Stimulated activated CD8-positive, alpha-beta memory T cell treated with anti-CD3 and anti-CD28 coated beads, Interleukin-2, amount 100 ng/mL, for 1 hour (primary cell): ENCODE measurements at places on chromosomes 5 and 9.

DNA sequence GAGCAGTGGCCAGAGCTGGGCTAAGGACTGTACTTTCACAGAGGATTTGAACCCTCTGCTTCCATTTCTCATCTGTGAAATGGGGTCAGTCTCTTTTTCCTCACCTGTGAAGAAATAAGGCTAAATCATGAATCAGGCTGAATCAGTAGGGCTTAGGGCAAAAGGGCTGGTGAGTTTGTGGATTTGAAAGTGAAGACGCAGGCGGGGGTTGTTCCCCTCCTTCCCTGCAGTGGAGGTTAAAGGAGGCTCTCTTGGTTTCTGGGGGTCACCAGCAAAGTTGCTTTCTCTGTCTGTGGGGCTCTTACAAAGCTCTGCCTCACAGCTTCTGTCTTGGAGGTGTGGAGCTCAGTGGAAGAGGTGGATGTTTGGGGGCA is 17.6 kb upstream of the NDST1 start:
- no peak for DNase-seq

DNA sequence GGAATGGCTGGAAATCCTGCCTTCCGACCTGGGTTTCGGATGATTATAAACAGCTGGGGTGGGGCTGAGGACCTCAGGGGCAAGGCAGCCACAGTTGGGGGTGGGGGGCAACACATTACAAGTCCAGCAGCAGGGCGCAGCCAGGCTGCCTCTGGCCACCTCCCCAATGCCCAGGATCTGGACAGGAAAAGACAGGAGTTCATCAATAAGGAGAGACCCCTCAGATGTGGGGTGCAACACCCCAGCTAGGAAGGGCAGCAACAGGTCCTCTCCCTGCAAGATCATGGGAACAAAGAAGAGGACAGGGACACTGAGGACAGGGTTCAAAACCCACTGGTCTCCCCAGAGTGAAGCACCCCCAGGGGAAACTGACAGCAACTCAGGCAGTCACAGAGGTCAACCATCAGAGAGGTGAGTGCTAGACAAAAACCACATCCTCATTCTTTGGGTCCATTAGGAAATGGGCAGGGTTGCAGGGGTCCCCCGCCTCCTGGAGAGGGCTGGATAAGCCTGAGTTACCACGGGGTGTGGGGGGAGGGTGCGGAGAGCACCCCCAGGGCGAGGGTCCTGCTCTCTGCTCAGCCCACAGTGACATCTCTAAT is 33.5 kb downstream of the SEMA4D start:
- DNase-seq, result no peak

- no peak for DNase-seq
Observed at GRCh38 chr9:81540142-81540710, 149.1 kb downstream of the TLE1 start.

- no peak for DNase-seq
Observed at GRCh38 chr5:60521376-60522291, 178.3 kb downstream of the DEPDC1B start.

GRCh38 chr5:118095115-118095514 is 893.2 kb downstream of the DTWD2 start:
- no peak for DNase-seq

DNA sequence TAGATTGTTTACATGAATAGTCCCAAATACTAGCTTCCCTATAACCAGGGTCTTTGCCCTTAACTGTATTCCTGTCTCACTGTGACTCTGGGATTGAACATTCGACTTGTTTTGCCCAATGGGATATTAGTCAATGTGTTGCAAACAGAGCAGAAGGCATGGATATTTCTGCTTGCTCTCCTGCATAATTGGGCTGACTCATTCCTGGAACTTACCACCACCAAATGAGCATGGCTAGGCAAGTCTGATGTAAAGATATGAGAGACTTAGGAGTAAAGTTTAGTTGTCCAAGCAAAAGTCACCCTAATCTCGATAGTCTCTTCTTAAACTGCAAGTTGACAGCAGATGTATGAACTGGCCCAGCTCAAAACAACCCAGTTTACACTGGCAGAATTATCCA is 273.5 kb upstream of the CCNG1 start:
- no peak for DNase-seq

DNA sequence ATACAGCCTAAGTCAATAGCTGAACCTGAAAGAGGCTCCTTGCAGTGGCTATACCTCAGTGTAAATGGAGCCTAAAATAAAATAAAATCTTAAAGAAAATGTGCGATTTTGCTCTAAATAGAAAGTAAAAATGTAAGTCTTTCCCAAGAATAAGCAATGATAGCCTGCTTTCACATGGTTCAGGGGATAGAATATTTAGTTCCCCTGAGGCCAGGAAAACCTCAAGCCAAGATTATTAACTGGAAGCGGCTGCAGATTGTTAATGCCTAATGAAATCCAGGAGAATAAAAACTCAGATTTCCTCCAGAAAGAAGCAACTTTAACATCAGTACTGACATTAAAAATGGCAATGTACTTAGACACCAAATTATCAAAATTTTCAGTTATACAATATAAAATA is 463.7 kb downstream of the CYLC2 start:
- no peak for DNase-seq

DNA sequence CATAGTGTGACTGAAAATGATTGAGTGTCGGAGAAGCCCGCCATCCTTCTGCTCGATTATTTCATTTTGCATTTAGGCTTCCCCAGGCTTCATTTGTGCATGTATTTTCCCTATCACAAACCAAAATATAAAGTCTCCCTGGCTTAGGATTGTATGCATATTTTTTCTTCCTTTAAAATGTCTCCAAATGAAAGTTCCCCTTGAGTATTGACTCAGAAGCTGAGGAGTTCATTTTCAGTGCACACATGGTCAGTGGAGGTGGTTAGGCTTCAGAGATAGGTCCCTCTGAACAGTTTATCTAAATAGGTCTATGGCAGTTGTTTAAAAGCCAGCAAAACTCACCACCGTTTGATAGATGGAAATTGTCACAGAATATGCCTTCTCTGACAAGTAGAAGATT is 97.2 kb downstream of the TLE4 start:
- no peak for DNase-seq

DNA sequence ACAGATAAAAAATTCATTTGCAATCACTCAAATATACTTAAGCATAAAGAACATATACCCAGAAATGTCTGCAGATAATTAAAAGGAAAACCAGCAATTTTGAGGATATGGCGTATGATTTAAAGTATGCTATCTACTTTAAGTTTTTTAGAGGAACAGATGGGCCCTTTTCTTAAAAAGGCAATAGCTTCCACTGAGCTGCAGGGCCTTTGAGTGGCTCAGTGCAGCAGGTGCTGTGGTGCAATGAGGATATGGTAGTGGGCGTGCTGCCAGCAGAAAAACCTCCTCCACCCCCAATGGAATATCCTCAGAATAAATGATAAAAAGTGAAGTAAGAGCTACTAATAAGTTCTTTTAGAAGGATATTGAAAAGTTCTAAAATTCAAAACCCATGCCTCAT is 814.5 kb downstream of the MTRR start:
- no peak for DNase-seq

- no peak for DNase-seq
Observed at GRCh38 chr5:446883-447263, 3.9 kb downstream of the EXOC3 start.

DNA sequence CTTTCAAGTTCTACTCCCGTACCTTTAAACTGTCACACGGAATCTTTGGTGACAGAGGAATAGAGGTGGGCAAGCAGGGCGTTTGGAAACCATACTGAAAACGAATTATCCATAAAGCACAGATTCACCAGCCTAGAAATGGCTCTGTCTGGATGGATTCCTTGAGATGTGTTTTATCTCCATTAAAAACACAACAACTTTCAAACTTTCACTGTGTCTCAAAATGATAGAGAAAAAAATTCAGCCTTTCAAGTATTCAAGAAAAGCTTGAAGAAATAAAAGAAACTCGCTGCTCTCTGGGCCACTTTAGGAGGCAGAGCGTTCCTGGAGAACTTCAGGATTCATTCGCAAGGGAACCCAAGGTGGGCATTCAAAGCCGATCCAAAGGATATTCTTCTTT is 589 bp upstream of the THBS4 start:
- no peak for DNase-seq

DNA sequence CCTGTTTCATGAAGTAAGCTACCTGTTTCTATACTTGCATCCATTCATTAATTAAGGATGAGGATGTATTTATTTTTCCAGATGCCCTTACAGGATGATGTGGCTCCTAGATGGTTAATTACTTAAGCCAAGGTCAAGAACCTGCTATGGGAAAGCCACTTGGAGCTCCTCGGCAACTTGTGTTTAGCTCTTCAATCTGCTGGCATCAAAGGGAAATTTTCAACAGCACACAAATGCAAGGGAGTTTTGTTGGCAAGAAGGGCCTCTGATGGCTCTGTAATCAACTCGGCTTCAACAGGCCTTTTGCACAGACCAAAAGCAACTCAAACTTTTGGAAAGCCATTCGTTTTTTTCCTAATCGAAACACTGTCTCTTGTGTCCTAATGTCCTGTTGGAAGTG is 125.3 kb downstream of the EFNA5 start:
- no peak for DNase-seq
